ENCODE measurements at places on chromosomes 4 and X.
A peak's percentile ranks its signal among the peaks of the same experiment; 100 is the strongest.

GRCh38 chr4:1517592-1518411 lies 111.6 kb upstream of the NKX1-1 start:
- no peak for DNase-seq

DNA sequence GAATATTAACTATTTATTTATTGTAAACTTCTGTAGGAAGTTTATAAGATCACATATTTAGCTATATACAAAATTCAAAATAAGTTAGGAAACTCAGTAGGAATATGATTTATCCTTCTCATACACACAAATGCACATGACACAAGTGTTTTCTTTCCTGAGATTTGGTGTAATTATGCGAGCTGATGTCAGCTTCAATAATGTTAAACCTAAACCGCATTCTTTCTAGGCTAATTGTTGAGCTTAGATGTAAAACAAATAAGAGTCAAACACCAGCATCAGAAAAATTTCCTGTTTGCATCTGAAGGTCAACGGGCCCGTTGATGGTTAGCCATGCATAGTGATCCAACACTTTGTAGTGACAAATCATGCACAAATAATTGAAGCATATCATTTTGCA lies 30.8 kb downstream of the RASGEF1B start:
- DNase-seq = no peak

DNA sequence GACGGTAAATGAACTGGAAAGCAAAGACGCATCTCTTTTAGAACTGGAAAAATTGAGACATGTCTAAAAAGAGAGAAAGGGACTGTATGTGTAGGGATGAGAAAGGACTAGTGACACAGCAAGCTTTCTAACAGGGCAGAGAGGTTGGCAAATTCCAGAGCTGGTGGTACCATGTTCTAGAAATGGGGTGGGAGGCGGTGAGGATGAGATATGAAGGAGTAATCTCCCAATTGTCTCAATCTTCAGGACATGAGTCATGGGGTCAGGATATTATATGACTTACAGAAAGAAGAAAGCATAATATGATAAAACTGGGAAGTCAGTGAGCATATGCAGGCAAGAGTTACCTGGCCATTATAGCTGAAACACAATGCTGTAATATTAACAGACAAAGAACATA lies 14.2 kb downstream of the TAB3 start:
- DNase-seq = no peak

GRCh38 chrX:48761674-48762471 lies at the start of gene GLOD5:
TSS of gene GLOD5 (plus strand) at chrX:48761747. CDS start at chrX:48761791, 44 bp downstream.
- peak; percentile 88 for DNase-seq

DNA sequence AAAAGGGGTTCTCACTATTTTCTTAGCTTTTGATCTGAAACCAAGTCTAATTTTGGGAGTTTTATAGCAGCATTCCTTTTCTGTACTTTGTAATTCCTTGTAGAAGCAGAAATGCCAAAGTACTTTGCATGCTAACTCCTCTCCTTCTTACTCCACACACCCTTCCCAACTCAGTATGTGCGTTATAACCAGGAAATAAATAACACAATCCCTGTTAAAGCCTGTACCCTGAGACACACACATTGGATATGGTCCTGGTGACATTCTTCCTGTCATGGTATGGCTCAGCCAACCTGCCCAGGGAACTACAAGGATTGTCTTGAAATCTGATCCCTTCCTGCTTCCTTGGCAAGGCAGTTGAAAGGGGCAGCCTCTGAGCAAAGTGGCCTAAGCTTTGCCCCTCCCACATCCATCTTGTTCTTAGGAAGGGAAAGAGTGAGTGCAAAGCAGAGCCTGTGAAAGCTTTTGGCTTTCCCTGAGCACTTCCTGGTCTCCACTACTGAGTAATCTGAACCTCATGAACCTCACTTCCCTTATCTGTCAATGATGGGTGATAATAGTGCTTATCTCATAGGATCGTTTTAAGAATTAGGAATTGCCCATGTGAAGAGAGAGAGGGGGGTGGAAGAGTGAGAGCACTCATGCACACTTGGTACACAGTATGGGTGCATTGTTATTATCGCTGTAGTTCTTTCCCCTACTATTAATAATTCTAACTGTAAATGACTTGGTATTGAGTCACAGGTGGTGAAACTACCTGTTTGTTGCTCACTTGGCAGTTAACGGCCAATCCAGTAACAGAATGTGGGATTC lies 109.3 kb downstream of the AFF2 start:
- peak; percentile 71 for DNase-seq

DNA sequence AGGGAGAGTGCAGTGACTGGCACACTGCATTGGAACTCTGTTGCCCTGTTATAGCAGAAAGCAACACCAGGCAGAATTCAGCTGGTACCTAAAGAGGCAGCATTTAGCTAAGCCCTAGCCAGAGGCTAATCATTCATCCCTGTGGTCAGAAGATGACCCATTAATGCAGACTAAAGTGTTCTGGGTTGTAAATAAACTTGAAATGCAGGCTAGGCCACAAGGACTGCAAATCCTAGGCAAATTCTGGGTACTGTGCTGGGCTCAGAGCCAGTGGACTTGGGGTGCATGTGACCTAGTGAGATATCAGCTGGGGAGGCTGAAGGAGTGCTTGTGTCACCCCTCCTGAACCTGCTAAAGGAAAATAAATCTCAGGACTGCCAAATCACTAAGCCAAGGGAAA lies 91.2 kb downstream of the LPAR4 start:
- DNase-seq = peak; percentile 40

- DNase-seq = no peak
Measured at GRCh38 chrX:118350706-118351105, 4.8 kb downstream of the WDR44 start.

- DNase-seq = no peak
Measured at GRCh38 chrX:20224814-20225487, 41.8 kb downstream of the RPS6KA3 start.

GRCh38 chr4:6595897-6596537 lies 21.0 kb downstream of the MAN2B2 start:
- peak; percentile 86 for DNase-seq

DNA sequence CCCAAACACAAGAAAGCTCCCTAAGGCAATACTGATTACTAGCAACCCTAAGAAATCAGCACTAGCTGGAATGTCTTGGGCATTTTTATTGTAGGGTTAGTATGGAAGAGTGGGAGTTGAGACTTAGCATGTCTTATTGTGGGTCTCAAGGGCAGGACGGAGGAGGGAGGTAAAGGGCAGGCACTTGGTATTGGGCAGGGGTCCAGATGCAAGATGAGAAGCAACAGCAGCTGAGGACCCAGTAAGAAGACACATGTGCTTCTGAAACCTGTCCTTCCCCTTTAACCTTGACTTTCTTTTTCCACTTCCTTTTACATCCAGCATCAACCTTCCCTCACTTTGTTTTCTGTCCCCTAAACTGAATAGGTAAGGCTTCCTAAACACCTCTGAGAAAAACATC lies 37.4 kb downstream of the LARP7 start:
- no peak for DNase-seq

DNA sequence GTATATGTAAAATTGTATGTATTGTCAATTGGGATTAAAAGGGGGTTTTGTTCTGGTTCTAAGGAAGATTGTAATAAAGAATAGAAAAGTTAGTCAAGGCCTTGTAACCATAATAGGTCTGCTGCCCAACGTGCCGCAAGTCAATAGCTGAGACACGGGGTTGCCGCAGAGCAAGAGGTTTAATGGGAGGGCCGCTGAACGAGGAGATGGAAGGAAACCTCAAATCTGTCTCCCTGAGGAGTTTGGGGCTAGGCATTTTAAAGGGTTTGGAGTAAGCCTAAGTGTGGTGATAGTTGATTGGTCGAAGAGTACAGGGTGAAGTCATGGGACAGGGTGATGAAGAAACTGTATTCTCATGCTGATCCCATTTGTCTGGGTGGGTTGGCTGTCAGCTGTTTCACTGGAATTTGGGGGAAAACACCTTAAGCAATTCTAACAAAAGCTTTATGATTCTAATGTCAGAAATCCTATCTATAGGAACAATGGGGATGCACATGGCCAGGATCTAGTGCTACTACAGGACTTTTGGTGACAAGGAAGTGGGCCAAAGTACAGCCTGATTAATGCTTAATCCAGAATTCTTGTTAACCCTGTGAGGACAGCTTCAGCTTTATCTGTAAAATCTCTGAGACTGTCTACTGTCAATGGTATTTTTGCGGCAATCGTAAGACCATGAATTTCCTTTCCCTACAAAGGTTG lies 86.9 kb downstream of the RELL1 start:
- no peak for DNase-seq

DNA sequence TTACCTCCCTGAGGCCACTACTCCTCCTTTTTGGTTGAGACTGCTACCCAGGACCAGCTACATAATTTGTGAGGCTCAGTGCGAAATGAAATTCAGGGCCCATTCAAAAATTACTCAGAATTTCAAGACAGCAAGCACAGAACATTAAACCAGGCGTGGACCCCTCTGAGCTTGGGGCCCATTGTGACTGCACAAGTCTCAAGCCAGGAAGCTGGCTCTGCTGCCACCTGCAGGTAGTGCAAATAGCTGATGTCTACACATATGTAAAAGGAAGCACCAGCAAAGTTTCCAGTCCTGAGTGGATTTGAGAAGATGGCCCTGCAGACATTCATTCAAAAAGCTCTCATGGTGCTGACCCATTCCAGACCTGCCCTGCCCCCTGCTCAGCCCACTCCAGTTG lies 213.4 kb upstream of the LNX1 start:
- DNase-seq = peak; percentile 76

DNA sequence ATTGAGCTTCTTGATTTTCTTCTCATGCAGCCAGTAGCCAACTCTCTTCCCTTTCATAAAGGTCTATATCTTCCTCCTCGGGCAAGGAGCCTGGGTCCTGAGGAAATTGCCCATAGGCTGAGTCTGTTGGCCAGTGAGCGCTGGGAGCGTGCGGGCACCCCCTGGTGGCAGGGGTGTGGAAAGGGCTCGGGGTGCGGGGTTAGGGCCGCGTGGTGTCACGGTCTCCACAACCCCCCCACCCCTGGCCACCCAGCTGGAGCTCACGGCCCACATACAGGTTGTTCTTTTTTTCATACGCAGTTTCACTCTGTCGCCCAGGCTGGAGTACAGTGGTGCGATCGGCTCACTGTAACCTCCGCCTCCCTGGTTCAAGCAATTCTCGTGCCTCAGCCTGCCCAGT lies 13.1 kb downstream of the RBM10 start:
- DNase-seq = peak; percentile 56

DNA sequence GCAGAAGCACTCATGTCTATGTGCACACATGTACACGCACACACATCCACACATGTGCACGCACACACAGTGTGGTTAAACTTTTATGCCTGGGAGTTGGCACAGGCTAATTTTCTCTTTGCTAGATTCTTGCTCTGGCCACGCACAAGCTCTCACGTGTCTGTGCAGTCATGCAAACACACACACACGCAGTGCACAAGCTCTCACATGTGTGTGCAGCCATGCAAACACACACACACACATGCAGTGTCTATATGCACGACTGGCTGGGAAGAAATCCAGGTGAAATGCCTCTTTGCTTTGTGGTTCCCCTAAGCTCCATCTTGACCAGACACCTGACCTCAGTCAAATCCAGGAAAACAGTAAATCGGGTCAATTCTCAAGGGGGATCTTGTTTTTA lies 138.0 kb downstream of the SHOX start:
- no peak for DNase-seq

GRCh38 chr4:6910340-6910959 lies 824 bp downstream of the TBC1D14 start:
- DNase-seq = peak; percentile 76

DNA sequence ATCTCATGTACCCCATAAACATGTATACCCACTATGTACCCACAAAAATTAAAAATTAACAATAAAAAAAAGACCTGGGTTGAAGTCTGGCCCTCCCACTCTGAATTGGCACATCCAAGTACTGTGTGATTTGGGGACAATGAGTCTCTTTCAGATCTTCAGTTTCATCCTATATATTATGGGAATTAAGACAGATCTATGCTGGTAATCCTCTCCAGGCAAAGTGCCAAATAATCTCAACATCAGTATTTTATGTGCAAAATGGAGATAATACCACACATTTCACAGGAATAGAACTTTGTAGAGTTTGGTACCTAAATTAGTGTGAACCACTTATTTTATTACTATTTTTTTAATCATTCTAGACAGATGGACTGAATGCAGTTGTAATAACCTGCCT lies 11.0 kb upstream of the SCD5 start:
- no peak for DNase-seq

- DNase-seq = no peak
Measured at GRCh38 chr4:13322681-13323101, 161.4 kb downstream of the RAB28 start.

DNA sequence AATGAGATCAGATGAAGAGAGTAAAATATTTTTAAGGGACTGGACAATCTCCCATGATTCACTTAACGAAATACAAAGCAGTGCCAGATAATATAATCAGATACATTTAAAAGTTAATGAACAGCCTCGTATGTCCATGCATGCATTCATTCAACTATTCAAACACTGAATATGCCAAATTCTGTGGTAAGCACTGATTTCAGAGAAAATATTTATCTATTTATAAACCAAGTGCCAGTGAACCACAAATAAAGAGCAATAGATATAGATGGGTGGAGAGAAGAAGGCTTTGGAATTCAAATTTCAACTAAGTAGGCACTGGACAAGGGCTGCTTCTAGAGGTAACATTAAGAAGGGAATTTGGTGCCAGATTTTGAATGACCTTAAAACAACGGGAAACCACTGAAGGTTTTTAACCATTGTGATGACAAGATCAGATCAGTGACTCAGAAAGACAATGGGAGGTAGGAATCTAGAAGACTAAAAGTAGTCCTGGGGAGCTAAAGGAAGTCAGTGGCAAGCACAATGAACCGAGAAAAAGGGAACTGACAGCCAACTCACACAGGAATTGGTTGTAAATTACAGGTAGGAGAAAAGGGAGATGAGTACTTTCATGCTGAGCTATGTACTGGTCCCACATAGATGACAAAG lies 14.2 kb downstream of the ELOVL6 start:
- DNase-seq = peak; percentile 60

GRCh38 chrX:1657367-1658070 lies 42.7 kb downstream of the ASMT start:
- no peak for DNase-seq

- DNase-seq = no peak
Measured at GRCh38 chr4:164464313-164464712, 289.6 kb upstream of the SMIM31 start.

DNA sequence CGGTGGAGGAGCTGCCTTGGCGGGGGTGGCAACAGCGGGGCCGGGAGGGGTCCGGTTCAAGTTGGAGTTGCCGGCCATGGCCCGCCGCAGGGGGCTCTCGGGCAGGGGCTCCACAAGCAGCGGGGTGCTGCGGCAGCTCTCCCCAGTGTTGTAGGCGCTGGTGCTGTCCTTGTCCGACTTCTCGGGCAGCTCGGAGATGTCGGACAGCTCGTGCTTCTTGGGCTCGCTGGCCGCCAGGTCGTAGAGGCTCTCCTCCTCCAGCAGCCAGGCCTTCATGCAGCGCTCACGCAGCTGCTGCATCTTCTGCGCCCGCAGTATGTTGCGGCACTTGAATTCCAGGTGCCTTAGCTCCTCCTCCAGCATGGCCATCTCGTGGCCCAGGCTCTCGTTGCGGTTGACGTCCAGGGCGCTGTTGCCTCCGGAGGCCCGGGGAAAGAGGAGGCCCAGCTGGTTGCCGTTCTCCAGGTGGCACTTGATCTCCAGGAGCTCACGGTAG lies 9.7 kb downstream of the SSR4 start:
- no peak for DNase-seq
